ENCODE measurements at places on chromosomes 5 and 9.

- no peak for DNase-seq
Observed at GRCh38 chr5:115472271-115473025, 72.1 kb downstream of the FEM1C start.

- no peak for DNase-seq
Observed at GRCh38 chr5:64763948-64764503, 4.5 kb downstream of the SREK1IP1 start.

DNA sequence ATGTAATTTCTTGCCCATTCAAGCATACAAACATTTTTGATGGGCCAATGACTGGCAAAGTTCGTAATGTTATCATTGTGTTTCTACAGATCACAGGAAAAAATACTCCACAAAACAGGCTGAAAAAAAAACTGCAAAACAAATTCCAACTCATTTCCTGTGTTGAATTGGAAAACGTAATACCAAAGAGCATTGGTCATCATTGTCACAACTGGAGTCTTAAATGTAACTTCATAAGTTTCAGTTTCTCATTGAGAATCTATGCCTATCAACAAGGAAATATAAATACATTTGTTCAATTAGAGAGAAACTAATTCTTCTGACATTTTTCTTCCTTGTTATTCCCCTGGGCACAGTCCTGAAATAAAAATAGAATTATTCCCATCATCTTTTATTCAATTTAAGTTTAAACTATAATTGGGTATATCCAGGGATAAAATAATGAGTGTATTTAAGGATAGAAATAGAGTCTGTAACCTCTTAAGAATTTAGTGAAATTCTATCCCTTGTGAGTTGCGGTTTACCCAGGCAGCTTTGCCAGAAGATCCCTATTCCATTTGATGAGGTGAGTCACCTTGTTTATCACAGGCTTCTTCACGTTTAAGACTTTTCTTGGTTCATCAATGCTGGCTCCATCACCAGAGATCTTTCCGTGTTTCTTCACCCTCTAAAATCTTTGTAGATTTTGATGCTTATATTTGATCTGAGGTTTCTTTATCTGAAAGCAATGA is 112.7 kb upstream of the ITGA1 start:
- no peak for DNase-seq

- no peak for DNase-seq
Observed at GRCh38 chr9:106287091-106287631, 575.8 kb upstream of the ZNF462 start.

DNA sequence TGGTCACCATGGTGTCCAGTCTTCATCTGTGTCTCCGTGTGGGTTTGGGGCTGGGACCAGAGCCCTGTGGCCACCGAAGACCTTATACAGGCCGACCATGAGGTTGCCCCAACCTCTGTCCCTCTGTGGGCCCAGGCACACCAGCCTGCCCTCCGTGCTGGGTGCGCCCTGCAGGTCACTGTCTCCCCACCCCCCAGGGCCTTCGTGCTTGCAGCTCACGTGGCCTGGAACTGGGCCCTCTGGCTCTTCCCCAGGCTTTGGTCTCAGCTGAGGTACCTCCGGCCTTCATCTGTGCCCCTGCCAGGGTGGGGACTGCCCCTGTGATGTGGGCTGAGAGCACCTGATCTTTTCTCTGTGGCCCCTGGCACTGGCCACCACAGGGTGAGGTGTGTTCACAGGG is 92.1 kb downstream of the RXRA start:
- DNase-seq, result no peak

DNA sequence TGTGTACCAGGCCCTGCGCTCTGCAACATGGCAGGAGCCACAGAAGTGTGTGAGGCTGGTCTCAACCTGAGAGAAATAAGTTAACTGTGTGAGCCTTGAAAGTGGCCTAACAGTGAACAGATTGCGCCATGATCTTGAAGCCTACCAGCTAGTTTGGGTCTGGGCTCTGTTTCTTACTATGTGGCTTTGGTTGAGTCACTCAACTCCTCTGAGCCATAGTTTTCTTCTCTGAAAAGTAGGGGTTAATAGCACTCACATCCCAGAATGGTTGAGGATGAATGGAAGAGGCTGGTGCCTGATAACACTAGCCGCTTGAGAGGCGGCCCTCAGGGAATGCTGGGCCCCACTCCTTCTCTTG is 121.5 kb downstream of the RGS3 start:
- no peak for DNase-seq

DNA sequence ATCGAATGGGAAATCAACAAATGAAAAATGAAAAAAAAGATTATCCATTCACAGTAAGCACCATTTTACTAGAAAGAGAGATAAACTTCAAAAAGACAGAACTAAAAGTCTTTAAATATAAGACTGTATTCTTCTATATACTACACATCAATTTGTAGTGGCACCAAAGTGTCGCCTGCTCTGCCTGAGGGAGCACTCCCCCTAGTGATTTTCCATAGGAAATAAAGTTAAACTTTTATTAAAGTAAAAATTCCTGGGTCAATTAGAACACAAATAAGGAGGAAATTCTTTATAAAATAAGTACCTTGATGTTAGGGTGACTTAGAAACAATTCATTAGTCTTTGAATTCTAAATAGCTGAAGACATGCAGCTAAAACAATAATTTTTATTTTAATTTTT is 9.7 kb downstream of the RAD1 start:
- no peak for DNase-seq

DNA sequence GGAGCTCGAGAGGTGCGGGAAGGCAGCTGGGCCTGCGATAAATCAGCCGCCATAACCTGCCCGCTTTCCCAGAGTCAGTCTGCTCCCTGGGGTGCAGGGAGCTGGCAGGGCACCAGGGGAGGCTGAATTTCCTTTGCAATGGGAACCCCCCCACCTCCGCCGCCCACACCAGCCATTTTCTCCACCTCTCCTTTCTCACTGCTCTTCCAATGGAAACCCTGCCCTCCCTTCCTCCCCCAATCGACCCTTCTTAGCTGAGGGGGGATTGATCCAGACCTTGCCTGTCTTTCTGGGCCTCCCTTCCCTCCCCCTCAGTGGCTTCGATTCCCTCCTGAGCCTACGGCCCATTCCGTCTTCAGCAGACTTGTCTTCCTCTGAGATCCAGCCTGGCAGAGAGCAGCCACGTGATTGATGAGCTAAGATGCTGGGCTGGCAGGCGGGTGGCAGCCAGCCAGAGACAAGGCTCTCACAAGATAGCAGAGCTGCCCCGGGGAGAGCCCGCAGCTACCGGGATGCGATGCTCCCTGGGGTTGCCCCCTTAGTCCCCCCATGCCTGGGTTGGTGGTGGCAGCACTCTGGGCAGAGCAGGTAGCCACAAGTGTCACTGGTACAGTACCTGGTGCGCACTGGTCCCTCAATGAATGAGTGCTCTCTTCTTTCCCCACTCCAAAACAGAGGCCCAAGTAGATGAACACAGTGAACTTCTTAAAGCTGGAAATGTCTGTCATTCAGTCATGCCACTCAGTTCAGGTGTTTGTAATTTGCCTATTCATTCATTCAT is 53.7 kb upstream of the FABP6 start:
- peak; percentile 86 for DNase-seq

- peak; percentile 61 for DNase-seq
Observed at GRCh38 chr9:133758228-133758627, 20.1 kb upstream of the SARDH start.

DNA sequence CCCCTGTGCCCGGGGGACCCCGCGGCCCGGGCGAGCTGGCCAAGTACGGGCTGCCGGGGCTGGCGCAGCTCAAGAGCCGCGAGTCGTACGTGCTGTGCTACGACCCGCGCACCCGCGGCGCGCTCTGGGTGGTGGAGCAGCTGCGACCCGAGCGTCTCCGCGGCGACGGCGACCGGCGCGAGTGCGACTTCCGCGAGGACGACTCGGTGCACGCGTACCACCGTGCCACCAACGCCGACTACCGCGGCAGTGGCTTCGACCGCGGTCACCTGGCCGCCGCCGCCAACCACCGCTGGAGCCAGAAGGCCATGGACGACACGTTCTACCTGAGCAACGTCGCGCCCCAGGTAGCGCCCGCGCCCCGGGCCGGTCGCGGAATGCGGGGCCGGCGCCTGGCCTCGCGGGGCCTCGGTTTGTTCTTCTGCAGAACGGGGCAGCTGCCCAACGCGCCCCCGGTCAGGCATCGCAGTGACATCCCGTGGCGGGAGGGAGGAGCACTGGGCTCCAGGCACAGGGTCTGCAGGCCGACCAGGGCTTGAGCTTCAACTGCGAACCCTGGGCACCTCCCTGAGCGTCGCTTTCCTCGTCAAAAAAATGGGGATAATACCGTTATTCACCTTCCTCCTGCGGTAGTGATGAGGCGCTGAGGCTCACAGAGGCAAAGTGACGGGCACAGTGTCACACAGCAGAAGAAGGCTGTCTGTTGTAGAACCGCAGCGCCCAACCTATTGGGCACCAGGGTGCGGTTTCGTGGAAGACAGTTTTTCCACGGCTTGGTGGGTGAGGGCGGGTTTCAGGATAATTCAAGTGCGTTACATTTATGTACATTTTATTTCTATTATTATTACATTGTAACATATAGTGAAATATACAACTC is 777 bp downstream of the ENDOG start:
- DNase-seq, result no peak

DNA sequence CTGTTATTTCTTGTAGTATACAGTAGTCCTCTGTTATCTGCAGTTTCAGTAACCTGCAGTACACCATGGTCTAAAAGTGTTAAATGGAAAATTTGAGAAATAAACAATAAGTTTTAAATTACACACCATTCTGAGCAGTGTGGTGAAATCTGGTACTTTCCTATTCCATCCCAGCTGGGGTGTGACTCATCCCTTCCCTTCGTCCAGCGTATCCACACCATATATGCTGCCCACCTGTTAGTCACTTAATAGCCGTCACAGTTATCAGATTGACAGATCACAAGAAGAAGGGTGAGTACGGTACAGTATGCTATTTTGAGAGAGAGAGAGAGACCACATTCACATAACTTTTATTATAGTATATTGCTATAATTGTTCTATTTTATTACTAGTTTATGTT is 28.9 kb downstream of the FAM151B start:
- DNase-seq, result no peak

GRCh38 chr5:142836048-142836447 is 65.9 kb downstream of the ARHGAP26 start:
- no peak for DNase-seq

GRCh38 chr5:171606414-171607024 is 179.1 kb upstream of the SMIM23 start:
- DNase-seq, result no peak

GRCh38 chr5:177095088-177095669 is 8.5 kb downstream of the FGFR4 start:
- DNase-seq, result peak; percentile 69

- DNase-seq, result no peak
Observed at GRCh38 chr5:28574606-28575005, 1536.2 kb upstream of the CDH9 start.
